SHP77 (cell line): ENCODE measurements at places on chromosomes 3 and 15.

- DNase-seq: no peak
Measured at GRCh38 chr3:195770081-195770840, 41.5 kb downstream of the MUC4 start.

DNA sequence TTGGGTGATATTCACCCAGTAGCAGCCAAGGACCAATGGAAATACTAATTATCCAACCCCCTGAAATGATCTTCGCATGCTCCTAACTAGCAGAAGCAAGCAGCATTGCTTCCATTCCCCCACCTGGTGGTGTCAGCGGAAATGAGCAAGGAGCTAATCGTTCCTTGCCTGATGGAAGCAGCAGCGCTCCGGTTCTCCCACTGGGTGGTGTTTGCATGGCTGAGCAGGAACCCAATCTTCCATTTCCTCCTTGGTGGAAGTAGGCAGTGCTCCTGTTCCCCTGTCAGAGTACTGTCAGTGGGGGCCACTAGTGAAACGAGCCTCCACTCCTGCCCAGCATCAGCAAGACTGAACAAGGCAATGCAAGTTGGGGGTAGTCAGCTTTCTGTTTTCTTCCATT, 311.5 kb downstream of the CACNA2D3 start:
- DNase-seq: peak; percentile 30

DNA sequence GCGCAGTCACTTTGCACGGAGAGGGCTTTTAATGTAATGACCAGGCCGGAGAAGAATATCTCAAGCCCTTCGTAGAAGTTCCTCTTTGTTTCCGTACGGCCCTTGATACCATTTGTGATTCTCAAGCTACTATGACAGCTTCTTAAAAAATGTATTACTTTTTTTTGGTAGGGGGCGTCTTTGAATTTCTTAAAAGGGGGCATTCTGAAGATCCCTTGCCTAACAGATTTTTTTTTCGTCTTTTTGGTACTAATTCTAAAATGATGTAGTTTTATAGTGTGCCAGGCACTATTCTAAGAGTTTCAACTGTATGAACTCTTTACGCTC, 614.0 kb downstream of the MCTP2 start:
- DNase-seq: no peak

DNA sequence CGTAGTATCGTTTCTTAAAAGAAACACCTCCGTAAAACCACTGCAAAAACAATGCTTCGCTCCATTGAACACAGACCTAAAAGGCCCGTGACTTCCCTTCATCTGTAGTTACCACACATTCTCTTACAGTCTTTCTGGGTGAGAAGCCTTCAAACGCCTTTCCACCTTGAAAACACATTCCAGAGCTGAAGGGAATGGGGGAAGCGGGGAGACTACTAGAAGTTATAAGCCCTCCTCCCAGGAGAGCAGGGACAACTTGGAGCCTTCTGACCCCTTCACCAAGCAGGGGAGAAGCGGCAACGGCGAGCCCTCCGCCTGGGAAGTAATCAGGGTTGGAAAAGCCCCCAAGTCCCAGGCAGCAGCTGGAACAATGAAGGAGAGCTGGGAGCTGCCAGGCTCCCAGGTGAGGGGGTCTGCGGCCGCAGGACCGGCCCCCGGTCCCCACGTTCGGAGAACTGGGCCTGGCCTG, 461 bp downstream of the SECISBP2L start:
- no peak for DNase-seq

DNA sequence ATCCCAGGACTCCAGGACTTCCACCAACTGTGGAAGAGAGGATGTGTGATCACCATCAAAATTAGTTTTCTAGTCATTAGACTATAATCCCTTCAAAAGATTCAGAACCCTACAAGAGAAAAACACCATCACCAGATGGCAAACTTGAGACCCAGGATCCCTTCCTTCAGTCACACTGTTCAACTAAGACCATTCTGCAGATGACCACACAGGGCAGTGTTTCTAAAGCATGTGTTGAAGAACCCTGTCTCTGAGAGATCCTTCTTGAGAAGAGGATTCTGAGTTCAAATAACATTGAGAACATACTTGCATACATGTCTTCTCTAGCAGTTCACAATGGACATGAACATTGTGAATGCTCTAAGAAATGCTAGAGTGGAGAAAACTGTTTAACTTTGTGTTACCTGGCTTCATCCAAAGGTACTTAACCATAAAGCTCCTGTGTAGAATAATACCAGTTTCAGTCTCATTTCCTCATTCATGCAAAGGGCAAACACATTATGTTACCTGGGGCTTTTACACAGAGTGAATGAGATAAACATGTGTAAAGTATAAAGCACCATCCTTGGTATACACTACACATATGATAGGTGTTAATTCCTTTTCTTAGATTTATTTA, 2.4 kb upstream of the ADGRG7 start:
- DNase-seq: no peak

GRCh38 chr3:130276203-130276803, 69.2 kb upstream of the COL6A5 start:
- peak; percentile 25 for DNase-seq

- DNase-seq: no peak
Measured at GRCh38 chr3:71006810-71007785, 576.4 kb downstream of the FOXP1 start.

GRCh38 chr3:75049533-75049932, 435.1 kb upstream of the CNTN3 start:
- DNase-seq: no peak

- no peak for DNase-seq
Measured at GRCh38 chr15:43127752-43128151, 5.6 kb upstream of the TMEM62 start.

DNA sequence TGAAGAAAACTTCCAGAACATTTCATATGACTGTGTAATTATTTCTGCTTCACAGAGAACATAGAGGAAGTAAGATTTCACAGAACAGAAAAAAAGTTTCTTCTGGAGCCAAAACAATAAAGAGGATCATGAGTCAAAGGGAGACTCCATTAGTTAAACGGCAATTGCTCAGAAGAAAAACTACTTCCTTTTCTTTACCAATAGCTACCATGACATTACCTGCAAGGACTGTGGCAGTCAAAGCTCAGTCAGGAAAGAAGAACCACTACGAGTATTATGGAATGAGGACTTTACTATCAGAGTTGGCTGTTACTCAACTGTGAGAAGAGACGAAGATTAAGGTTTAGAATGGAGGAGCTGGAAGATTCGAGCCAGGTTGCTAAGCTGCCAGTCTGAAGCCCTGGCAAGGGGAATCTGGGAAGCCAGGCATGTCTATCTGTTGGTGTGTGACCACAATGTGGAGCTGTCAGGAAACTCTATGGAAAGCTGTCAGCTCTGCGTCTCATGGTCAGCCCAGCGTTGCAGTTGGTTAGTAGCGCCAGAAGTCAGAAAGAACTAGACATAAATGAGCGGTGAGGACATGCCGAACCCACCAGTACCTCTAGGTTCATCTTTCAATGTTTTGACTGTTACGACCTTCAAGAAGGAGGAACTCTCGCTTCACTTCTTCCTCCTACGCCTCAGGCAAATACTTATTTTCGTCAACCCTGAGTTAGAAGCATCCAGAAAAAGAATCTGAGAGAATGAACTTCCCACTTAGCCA, 604.3 kb downstream of the FGF12 start:
- DNase-seq: no peak

- no peak for DNase-seq
Measured at GRCh38 chr3:37147666-37148065, 26.7 kb downstream of the LRRFIP2 start.

DNA sequence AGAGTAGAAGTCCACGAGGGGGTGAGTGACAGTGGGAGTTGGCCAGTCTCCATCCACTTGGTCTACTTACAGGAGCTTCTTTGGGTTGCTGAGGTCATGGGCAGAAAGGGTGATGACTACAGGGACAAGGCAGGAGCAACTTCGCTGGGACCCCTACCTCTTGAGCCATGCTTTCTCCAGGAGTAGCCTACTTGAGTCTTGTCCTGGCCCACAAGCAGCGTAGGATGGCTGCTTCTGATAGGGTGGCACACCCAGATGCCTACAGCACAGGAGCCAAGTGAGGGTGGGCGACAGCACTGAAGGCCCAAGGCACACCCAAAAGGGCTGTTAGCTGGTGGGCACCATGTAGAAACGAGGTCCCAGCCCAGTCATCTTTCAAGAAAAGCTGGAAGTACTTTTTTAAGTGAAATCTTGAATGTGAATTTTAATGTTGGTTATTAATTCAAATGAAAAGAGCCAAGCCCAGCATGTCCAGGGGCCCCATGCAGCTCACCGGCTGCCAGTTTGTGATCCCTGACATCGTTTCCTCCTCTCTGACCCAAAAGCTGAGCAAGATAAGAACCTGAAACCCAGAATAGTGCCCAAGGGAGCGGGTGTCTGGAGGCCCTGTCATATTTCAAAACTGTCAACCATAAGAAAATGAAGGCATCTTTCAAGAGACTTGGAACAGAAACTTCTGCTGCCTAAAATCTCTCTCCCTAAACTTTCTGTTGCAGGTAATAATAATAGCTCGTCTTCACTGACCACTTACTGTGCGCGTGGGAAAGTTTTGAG, 2.2 kb upstream of the CPEB1 start:
- no peak for DNase-seq

GRCh38 chr3:9397906-9398699, 688 bp downstream of the SETD5 start:
- DNase-seq: no peak

- peak; percentile 37 for DNase-seq
Measured at GRCh38 chr15:33029109-33029652, 165.3 kb downstream of the FMN1 start.

DNA sequence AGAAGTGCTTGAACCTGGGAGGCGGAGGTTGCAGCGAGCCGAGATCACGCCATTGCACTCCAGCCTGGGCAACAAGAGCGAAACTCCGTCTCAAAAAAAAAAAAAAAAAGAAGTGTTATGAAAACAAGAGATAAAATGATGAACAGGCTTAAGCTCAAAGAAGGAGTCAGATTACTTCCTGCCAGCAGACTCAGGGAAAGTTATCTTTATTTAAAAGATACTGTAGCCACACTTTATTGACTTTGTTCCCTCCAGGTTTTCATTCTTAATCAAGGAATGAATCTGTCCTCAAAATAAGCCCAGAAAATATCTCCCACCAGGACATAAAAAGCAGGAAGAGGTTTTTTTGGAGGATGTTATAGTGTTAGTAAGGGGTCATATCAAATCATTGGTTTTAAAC, 176.5 kb upstream of the KCNMB2 start:
- no peak for DNase-seq

GRCh38 chr3:7205962-7206361, 345.0 kb downstream of the GRM7 start:
- DNase-seq: no peak

DNA sequence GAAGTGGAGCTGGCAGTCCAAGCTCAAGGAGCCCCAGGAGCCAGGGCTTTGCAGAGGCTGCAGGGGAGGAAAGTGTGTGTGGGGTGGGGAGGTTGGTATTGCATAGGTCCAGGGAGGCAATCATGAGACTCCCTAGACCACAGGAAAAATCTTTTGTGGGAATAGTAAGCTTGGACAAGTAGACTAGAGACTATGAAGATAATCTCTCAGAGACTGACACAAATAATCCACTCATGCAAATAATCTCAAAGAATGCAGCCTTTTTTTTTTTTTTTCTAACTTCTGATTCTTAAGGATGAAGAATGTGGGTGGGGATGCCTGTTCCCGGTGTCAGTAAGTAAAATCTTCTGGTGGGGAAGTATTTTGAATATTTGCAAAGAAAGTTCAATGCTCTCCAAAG, 113.7 kb downstream of the GREM1 start:
- no peak for DNase-seq

GRCh38 chr15:32840507-32841245, 122.9 kb downstream of the GREM1 start:
- DNase-seq: no peak

GRCh38 chr3:52022323-52023100, 26.8 kb upstream of the RPL29 start:
- DNase-seq: peak; percentile 26

DNA sequence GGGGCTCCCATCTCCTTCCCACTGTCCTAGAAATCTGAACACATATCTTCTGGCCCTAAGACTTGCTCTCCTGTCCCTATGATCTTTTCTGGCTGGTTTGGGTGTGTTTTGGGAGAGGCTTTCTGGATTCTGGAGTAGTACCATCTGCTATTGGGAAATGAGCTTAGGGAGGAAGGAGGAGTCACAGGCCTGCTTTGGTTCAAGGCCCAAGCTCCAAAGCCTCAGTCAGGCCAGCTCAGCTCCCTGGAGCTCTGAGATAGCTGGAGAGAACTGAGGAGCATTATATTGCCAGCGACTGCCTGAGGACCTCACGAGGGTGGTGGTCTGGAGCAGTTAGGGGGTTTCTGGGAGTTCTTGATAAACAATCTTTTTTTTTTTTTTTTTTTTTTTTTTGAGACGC, 18.7 kb downstream of the RASGRF1 start:
- no peak for DNase-seq

- no peak for DNase-seq
Measured at GRCh38 chr15:79307251-79307650, 3.7 kb upstream of the TMED3 start.

GRCh38 chr15:59221511-59222505, 15.2 kb downstream of the LDHAL6B start:
- DNase-seq: no peak

GRCh38 chr3:17140670-17141505, 256.1 kb downstream of the PLCL2 start:
- no peak for DNase-seq

DNA sequence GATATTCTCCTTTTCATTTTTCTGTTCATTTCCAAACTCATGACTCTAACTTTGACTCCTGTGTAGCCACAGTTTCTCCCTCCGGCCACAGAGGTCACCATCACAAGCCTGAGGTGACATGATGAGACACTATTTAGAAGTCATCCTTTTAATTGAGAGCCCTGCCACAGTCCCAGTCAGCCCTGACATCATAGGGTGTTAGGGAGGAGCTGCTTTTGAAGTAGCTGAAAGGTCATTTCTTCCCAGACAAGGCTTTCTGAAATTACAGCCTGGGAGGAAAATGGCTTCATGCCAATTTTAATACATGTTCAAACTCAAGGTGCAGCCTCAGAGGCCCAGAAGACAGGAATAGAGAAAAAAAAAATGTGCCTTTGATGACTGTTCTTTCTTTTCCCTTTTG, 532.8 kb upstream of the TGFBR2 start:
- peak; percentile 25 for DNase-seq
